CD4-positive, alpha-beta T cell (primary cell): ENCODE measurements at places on chromosomes 6 and 20. TPM values are rescaled to one million over a fixed set of nuclear protein-coding genes. Genes with fewer than 3 reads are reported as not detected.

The HLA-DOB gene
- 2.9 TPM for total RNA-seq

The LINC00237 gene
- not detected for total RNA-seq

The CEP85L gene
- total RNA-seq: 76.2 TPM

The MAFB gene
- total RNA-seq: 3.7 TPM

The KIF6 gene
- not detected for total RNA-seq

The RAD21L1 gene
- 0.58 TPM for total RNA-seq
